Stimulated activated naive CD4-positive, alpha-beta T cell treated with Interleukin-2 at 50 U/mL for 16 hours (primary cell): ENCODE measurements at places on chromosomes 16 and 17.

GRCh38 chr16:5918567-5919130, 821.1 kb upstream of the EEF2KMT start:
- no peak for DNase-seq

DNA sequence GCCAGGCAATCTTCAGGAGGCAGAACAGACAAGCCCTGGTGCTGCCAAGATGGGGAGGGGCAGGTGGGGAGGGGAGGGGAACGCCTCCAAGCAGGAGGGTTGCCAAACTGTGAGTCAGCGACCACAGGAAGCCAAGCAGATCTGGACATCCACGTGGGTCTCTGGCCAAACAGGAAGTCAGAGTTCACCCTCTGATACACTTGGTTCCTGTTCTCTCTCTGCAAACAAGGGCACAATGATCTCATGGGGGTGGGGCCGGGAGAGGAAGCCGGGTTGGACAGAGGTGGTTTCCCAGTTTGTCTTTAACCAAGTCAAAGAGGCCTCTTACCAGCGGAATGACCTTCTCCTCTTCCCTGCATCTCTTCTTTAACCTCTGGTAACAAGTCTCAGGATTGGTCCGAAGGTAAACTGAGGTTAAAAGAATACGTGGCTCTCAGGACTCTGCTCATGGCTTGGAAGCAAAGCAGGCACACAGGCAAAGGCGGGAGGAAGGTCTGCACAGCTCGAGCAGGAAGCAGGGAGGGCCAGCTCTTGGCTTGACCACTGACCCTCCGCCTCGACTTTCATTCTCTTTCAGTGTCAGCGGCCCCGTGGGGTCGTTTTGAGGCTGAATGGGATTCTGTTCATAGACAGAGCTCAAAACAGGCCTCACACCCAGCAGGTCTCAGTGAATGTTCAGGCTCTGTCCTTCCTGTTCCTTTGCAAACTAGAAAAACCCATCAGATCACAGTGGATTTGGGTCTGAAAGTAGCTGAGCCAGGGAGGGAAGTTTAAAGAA, 32.9 kb downstream of the TK2 start:
- peak; percentile 67 for DNase-seq

DNA sequence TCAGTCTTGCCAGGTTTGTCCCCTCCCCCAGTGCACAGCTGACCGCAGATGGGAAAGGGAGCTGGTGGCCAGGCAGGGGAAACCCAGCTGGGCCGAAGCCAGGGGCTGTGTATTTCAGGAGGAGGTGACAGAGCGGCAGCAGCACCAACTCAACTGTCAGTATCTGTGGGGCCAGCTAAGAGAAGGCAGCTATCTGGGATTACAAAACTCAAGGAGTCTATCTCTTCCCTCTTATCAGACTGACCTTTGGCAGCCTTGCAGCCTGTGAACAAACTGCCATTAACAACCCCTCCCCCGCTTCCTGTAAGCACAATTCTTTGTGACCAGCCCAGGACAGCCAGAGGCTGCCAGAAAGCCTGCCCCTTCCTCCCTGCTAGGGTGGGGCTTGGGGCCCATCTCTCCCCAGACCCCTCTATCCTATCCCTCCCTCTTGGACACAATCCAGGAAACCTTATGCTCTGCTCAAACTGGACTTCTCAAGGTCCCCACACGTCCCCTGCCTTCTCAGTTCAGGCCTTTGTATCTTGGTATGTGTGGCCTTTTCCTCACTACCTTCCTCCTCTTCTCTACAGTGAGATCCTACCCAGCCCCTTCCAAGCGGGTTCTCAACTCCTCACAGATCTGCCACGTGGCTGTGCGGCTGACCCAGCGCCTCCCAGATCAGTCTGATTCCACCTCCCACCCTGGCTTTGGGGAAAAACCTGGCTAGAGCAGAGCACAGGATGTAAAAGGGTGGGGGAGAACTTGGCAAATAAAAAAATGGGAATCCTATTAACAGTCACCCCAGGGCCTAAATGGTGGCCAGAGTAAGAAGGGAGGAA, 10.5 kb downstream of the ST3GAL2 start:
- DNase-seq = peak; percentile 43

- DNase-seq = peak; percentile 69
Observed at GRCh38 chr16:71807905-71808592, 585 bp downstream of the AP1G1 start.

- DNase-seq = no peak
Observed at GRCh38 chr17:6142701-6143100, 72.5 kb downstream of the WSCD1 start.

GRCh38 chr16:71524566-71525553, 1.4 kb upstream of the CHST4 start:
- DNase-seq = no peak

GRCh38 chr17:28219771-28220170, 99.2 kb upstream of the TMEM97 start:
- DNase-seq = no peak

DNA sequence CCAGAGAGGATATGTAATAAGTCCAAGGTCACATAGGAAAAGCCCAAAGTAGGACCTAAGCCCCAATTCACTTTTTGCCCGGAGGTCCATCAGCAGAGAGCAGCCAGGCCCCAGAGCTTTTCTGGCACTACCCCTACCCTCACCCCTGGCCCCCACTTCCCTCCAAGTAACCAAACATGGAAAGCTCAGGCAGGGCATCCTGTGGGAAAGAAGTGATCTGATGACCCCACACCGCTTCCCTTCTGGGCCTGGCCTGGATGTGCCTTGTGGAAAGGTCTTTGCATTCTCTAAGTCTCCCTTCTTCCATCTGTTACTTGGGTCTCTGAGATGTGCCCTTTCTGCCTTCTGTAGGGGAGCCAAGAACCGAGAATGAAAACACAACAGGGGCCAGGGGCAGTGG, 136.9 kb downstream of the TMEM132E start:
- no peak for DNase-seq

- DNase-seq = no peak
Observed at GRCh38 chr16:50505714-50506542, 42.3 kb upstream of the NKD1 start.

DNA sequence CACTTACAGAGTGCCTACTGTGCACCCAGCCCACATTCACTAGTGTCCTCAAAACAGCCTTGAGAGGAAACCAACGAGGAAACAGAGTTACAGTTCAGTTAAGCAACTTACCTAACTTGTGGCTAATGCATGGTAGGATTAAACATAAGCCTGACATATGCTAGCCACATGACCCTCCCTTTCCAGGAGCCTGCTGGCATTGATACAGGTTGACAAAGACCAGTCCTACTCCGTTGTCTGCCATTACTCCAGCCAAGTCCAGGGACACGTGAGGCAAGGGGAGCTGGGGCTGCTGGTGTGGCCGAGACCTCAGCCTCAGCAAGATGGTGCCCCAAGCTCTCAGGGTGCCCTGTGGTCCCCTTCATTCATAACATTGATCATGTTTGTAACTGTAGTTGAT, 37.9 kb downstream of the SNX20 start:
- DNase-seq = no peak

DNA sequence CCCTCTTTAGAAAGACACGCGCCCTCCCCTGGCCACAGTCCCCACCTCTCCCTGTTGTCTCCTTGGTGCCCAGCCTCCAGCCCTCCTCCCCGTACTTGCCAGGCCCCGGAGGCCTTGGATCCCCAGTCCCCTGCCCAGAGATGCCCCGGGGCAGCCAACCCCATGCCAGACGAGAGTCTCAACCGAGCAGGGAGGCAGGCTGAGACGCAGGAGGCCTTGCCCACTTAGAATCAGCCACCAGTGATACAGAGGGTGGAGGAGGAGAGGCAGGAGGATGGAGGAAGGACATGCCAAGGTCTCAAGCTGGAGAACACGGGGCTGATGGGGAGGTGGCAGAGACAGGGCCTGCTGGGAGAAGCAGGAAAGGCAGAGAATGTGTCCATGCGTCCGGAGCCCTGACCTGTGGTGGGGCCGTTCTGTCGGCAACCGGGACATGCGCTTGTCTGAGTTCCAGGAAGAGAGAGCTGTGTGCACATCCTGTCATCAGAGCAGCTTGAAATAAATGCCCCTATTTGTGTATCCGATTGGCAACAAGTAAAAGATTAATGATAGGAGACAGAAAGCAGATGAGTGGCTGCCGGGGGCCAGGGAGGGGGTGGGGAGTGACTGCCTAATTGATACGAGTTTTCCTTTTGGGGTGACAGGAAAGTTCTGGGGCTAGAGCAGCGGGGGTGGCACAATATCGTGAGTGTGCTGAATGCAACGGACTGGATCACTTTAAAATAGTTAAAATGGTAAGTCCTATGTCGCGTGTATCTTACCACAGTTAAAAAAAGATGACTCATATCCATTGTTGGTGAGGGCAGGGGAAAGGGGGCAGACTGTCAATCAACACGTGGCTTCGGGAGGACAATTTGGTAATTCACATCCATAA, 44.7 kb upstream of the MEAK7 start:
- peak; percentile 54 for DNase-seq

DNA sequence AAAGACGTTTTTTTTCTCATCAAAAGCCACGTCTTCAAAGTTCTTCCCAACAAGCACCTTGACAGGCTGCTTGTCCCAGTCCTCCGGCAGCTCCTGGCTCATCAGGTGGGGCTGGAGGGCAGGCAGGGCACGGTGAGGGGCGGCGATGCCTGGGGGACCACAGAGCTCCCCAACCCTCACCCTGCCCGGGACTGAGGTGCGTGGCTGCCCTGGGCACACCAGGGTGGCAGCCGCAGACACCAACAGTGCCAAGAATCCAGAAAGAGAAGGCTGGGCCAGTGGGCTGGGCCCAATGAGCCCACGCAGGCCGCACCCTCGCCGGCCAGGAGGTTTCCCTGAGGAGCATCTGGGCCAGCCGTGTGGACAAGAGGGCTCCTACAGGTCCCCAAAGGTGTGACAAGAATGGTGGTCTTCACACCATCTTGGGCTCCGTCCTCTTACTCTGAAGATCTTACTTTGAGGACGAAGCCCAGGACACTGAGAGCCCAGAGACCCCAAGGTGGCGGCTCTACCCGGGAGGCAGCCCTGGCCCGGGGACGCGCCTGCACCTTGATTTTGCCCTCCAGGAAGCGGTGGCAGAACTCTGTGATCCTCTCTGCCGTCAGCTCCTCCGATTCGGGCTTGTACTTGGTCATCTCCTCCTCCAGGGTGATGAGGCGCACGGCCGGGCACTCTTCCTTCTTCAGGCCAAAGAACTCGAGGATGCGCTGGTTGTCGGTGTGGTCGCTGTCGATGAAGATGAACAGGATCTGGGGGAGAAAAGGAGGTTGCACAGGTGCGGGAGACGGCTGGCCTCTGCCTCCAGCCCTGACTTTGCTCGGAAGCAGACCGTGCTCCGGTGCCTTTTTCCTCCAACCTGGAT, 11.3 kb upstream of the PPP1R27 start:
- DNase-seq = no peak

GRCh38 chr17:74579900-74580299, 12.2 kb downstream of the CD300LD start:
- no peak for DNase-seq

GRCh38 chr17:49525831-49526741, 31.0 kb downstream of the NGFR start:
- DNase-seq = no peak

DNA sequence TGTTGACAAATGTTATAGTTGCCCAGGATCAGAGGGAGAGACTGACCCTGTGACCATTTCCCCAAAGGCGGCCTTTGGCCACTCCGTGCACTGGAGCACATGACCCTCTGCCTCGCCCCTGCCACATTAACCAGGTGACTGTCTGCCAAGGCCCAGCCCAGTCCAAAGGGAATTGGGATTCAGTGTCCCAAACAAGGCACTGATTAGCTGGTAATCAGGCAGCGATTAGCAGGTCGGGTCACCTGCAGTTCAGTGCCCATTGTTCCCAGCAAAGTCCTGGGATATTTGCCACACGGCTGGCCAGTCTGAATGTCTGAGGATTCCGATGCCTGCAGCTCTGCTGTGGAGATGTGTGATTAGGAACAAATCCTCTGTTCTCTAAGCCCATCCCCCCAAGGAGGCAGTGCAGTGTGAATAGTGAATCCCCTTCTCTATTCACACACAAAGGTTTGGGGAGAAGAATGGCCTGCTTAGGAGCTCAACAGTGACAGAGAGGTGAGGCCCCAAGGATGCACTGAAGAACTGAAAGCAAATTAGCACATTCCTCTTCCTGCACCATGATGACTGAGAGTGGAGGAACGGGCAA, 123.1 kb upstream of the MAF start:
- no peak for DNase-seq

DNA sequence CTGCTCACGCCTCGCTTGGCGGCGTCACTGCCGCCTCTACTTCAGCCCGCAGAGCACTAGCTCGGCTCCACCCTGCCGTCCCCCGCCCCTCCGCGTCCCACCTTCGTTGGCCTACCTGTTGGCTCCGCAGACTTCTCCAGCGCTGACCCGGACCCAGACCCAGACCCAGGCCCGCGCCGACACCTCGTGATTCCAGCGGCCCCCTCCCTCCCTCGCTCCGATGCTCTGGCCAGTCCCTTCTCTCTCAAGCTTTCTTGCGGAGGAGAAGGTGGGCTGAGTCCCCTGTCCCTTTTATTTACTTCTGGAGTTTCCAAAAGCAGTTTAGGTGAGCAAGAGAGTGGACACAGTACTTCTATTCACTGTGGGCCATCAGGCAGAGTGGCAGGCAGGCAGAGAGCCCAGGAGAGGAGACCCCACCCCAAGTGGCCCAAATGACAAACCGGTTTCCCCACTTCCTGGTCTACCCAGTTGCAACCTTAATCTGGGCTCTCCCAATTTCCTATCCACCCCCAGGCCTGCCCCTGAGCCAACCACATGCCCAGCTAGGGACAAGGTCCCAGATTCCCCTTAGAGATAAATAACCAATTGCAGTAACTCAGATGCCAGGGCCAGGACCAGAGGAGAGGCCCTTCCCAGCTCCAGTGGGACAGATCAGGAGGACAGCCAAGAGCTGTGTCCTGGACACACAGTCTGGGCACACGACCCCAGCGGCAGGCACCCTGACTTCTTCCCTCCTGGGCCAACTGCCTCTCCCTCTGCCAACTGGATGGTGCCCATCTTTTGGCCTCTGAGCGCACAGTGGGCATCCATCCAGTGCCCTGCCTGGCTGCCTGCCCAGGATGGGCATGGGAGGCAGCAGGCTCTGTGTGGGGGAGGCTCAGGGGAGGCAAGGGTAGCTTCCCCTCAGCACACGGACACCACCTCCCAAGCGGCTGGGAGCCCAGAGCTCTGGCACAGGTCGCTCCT, 1.2 kb upstream of the SRCIN1 start:
- DNase-seq = no peak

GRCh38 chr17:27654654-27655524, 23.9 kb downstream of the LGALS9 start:
- DNase-seq = peak; percentile 45
